ENCODE measurements at places on chromosomes 7 and 10. TPM values are rescaled to one million over a fixed set of nuclear protein-coding genes. Genes with fewer than 3 reads are reported as not detected.

DNA sequence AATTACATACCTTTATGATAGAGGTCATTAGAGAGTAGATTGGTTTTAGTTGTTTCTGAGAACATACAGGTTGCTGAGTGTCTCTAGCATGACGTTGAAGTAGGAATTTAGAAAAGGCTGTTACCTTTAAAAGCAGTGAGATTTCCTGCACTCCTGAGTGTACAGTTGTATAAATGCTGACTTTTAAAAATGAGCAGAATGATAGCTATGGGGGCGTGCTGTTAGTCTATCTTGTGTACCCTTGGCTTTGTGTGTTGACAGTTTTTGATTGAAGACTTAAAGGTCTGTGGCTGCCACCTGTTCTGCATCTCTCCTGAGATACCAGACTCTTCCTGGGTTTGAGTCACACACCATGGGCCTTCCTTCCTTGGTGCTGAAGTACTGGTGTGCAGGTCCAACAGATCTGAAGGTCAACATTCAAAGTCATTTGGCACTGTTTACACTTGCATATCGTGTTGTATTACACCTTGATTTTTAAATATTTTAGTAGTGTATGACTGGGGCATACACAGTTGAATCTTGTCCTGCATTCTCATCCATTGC, 23.8 kb downstream of the DNAJB6 start:
- no peaks in the 10 kb centered on the region for H3K27me3 ChIP-seq
- peaks cover 11% of the 10 kb centered on the region for H3K4me1 ChIP-seq
- H3K4me3 ChIP-seq: no peak overlapping the region
- no peaks in the 10 kb centered on the region for H3K36me3 ChIP-seq
- no peak for DNase-seq

DNA sequence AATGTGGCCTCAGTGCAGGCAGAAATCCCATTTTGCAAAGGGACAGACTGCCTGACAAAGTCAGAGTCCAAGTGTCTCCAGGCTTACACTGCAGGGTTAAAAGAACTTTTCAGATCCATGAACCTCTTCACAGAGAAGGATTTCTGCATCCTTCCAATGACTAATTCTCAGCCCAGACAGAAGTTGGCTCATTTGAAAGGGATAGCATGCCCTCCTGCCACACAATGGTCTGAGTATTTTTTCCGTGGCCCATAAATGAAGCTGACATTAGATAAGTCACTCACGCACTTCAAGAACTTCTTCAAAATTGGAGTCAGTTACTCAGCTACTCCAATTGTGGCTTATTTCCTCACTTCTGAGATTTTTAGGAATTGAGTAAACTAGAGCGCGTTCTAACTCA, 170.2 kb downstream of the PLXNA4 start:
- peaks cover 19% of the 10 kb centered on the region for H3K4me1 ChIP-seq
- no peak for DNase-seq
- H3K27me3 ChIP-seq: no peaks in the 10 kb centered on the region
- no peak overlapping the region for H3K4me3 ChIP-seq

- H3K27ac ChIP-seq: no peak overlapping the region
- no peak overlapping the region for H3K4me3 ChIP-seq
- DNase-seq: no peak
- H3K4me1 ChIP-seq: peaks cover 6% of the 10 kb centered on the region
- H3K36me3 ChIP-seq: no peaks in the 10 kb centered on the region
Measured at GRCh38 chr10:124990671-124991625, 49.0 kb downstream of the ZRANB1 start.

DNA sequence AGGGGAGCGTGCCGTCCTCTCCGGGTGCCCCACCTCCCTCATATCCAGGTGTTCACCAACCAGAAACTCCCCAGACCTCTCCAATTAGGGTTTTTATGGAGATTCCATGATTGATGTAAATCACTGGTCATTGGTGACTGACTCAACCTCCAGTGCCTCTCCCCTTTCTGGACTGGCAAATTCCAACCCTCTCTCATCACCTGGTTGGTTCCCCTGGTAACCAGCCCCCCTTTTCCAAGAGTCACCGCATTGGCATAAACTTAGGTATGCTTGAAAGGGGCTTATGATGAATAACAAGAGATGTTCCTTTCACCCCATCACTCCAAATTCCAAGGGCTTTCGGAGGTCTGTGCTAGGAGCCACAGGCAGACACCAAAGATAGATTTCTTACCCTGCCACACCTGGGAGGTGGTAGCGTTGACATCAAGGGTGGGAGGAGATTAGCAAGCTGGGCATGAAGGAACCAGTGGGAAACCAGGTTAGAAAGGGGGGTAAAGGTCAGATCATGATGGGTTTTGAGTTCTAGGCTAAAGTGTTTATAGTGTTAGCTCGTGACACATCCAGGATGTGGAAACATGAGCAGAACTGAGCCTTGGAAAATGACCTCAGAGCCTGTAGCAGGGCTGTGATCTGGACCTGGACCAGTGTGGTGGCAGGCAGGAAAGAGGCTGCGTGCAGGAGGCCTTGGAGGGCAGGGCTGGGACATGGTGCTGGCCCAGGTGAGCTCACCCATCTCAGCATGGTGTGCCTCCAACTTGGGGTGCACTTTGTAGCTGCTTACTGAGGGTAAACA, 45.1 kb downstream of the CAMK1D start:
- no peak overlapping the region for H3K27ac ChIP-seq
- DNase-seq: no peak

DNA sequence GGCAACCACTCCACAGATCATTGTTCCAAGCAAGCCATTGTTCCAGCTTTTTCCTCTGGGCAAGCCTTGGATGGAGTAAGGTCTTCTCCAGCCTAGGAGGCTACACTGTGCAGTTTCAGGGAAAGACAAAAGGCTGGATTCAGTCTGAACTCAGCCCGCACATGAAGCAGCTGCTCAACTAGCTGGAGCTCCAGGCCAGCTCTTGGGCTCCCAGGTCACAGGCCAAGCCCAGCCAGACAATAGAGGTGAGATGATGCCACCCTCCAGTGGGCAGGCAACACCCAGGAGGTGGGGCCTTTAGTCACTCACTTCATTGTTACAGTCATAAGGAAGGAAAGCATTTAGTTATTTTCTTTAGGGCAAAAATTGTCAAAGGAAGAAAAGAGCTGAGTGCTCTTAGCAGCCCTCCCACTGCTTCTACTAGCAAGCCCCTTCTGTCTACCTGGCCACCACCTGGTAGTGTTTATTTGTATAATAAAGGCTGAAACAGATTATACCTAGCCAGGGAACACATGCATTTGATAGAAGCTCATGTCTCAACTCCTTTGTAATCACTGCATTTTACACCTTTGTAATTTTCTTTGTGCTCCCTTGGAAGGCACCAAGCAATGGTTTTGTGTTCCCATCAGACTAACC, 253.4 kb downstream of the WDR11 start:
- H3K27me3 ChIP-seq: no peaks in the 10 kb centered on the region
- H3K4me3 ChIP-seq: no peak overlapping the region
- no peak for DNase-seq
- H3K27ac ChIP-seq: no peak overlapping the region

The GPNMB gene
- total RNA-seq: 13.9 TPM

The AS3MT gene
- total RNA-seq: 3.5 TPM

The GNG11 gene
- 64.1 TPM for total RNA-seq

The CDHR1 gene
- 0.72 TPM for total RNA-seq

The SCRN1 gene
- 63.9 TPM for total RNA-seq

The AKR1C8 gene
- total RNA-seq: not detected

Measured in ovary (tissue), 10 donors.